ENCODE measurements at places on chromosomes 4 and X.

DNA sequence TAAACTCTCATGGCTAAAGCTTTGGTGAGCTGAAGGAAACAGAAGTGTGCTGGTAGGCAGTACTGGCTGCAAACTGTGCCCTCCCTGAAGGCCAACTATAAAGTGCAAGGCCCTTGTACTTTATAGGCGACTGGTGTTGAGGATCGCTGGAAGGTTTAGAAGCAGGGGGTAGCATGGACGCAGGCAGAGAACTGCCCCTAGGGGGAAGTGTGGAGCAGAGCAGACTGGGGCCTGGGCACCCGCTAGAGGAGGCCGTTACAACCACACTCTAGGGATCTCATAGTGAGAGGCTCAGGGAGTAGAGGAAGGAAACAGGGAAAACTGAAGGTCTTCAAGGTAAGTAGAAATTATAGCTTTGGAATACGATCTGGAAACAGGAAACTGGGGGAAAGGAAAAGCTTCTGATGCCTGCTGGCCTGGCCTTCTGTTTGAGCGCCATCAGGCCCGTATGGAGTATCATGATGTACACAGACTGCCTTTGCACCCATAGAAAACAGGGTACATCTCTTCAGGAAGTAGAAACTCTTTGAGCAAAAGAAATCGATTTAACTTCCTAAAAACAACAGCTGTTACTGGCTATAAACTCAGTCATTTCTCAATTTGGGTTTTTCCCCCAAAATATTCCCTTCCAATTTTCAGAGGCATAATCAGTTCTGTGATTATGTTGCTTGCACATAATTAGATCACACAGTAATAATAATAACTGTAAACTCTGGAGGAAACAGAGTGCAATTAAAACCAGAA lies 23.9 kb upstream of the TMSB4X start:
- peak; percentile 58 for DNase-seq
- H3K27me3 ChIP-seq: no peaks in the 10 kb centered on the region
- peak overlapping the region; percentile 85 for H3K4me3 ChIP-seq
- peak overlapping the region; percentile 99 for H3K27ac ChIP-seq
- H3K4me1 ChIP-seq: peaks cover 44% of the 10 kb centered on the region
- H3K36me3 ChIP-seq: no peaks in the 10 kb centered on the region

DNA sequence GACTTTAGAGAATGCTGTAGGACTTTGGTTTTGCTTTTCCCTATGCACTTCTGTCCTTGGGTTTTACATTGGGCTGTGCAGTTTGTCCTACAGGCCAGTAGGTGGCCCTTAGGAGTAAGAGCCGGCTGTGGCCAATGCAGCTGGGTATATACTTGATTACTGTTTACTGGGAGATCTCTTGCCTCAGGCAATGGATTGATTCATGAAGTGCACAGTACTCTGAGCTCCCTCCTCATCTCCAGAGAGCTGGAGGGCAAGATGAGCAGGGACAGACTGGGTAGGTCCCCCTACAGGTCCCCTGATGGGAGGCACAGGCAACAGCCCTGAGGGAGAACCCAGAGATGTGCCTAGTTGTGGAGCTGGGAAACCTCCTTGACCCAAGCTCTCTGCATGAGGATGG lies 103.8 kb upstream of the QRFPR start:
- no peak overlapping the region for H3K27ac ChIP-seq
- peaks cover 11% of the 10 kb centered on the region for H3K27me3 ChIP-seq
- DNase-seq: no peak
- H3K4me1 ChIP-seq: no peaks in the 10 kb centered on the region
- H3K4me3 ChIP-seq: no peak overlapping the region
- H3K36me3 ChIP-seq: no peaks in the 10 kb centered on the region

DNA sequence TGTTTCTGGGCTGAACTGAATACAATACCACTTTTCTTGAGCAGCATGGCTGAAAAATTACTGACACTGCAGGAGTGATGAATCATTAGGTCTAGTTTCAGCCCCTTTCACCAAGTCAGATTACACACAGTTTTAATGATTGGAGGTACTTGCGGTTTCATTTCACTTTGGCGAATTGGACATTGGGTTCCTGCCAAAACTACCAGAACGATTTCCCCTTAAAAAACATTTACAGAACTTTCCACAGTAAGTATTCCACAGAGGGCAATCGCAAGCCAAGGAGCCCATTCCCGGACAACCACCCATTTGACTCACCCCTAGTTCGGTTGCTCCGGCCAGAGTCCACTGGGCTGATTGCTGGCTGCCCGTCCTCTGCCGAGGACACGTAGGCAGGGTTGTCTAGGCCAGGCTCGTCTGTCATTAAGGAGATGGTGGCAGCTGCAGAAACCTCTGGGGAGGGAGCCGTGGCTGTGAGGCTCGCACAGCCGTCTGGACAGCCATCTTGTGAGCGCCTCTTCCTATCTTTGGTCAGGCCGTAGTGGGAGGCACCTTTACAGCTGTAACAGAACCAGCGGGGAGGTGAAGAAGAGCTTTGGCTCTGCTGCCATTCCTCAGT lies 83.5 kb downstream of the LNX1 start:
- H3K27me3 ChIP-seq: peaks cover 7% of the 10 kb centered on the region
- H3K36me3 ChIP-seq: no peaks in the 10 kb centered on the region
- no peaks in the 10 kb centered on the region for H3K4me1 ChIP-seq
- no peak for DNase-seq
- no peak overlapping the region for H3K27ac ChIP-seq

- no peak overlapping the region for H3K4me3 ChIP-seq
- peak overlapping the region; percentile 16 for H3K27ac ChIP-seq
- no peaks in the 10 kb centered on the region for H3K4me1 ChIP-seq
- DNase-seq: no peak
- no peaks in the 10 kb centered on the region for H3K27me3 ChIP-seq
- H3K36me3 ChIP-seq: no peaks in the 10 kb centered on the region
These were observed 124.6 kb downstream of the GRIA3 start for GRCh38 chrX:123308658-123309057.

DNA sequence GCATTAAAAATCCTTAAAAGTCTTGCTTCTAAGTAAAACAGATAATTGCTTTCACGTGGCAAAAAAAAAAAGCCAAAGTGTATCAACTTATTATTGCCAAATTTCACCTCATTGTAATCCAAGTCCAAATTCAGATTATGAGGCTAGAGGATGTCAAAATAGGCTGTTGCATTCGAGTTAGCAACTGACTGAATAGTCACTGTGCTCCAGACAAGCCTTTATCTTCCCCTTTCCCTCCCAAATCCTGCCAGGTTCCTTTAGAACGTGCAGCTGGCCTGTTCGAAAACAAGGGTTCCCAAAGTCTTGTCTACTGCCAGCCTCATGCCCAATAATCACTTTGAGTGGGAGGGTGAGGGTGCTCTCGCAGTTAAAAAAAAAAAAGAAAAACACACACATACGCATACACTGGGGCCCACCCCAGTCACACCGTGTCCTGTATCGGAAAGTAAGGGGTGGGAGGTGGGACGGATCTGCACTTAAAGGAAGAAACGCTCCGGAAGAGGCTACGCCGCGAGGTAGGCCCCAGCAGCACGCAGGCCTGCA lies 603 bp downstream of the MAD2L1 start:
- H3K4me3 ChIP-seq: peak overlapping the region; percentile 95
- DNase-seq: no peak
- H3K27ac ChIP-seq: peak overlapping the region; percentile 99
- no peaks in the 10 kb centered on the region for H3K36me3 ChIP-seq
- H3K27me3 ChIP-seq: no peaks in the 10 kb centered on the region

DNA sequence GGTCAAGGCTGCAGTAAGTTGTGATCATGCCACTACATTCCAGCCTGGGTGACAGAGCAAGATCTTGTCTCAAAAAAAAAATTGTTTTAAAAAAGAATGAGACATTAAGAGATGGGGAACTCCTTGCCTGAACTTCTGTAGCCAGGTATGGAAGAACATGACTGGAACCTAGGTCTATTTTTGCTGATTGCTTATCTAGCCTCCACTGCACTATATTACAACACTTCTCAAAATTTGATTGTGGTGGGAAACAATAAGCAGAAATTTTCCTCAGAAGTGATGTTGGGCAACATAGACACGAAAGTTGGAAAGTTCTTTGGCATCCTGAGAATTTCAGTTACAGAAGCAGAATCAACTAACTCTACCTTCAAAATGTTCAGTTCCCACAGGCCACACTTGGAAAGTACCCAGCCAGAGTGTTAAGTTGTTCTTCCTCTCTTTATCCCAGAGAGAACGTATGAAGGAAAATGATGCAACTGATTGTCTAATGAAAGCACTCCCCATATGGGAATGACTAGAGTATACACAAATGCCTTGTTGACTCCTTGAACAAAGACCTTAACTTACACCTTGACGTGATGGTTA lies 50.0 kb downstream of the LUZP4 start:
- H3K36me3 ChIP-seq: no peaks in the 10 kb centered on the region
- DNase-seq: no peak
- H3K4me3 ChIP-seq: no peak overlapping the region
- no peak overlapping the region for H3K27ac ChIP-seq
- H3K4me1 ChIP-seq: no peaks in the 10 kb centered on the region
- H3K27me3 ChIP-seq: no peaks in the 10 kb centered on the region

DNA sequence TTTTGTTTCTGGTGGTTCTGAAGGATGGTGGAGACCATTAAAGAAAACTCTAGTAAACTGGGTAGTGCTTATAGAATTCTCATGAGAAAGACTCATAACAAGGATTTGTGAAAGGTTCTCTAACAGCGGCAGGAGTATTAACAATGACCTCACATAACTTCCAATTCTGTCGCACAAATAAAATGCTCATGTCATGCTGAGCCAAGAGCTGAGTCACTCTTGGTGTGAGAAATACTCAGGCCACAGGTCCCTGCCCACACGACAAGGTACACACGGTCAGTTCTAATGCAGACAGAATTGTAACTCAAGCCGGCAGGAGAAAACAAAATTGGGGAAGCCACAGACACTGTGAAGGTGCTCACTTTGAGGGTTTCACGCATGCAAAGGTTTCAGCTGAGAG lies 34.4 kb upstream of the C4orf50 start:
- no peak for DNase-seq
- peaks cover 12% of the 10 kb centered on the region for H3K27me3 ChIP-seq
- H3K36me3 ChIP-seq: no peaks in the 10 kb centered on the region
- H3K4me3 ChIP-seq: no peak overlapping the region

- H3K27me3 ChIP-seq: no peaks in the 10 kb centered on the region
- H3K4me3 ChIP-seq: no peak overlapping the region
- H3K4me1 ChIP-seq: no peaks in the 10 kb centered on the region
These were observed 17.0 kb upstream of the TMEM144 start for GRCh38 chr4:158193171-158193749.

GRCh38 chr4:83440899-83441298 lies 14.7 kb downstream of the HELQ start:
- H3K4me3 ChIP-seq: no peak overlapping the region
- H3K4me1 ChIP-seq: peaks cover 44% of the 10 kb centered on the region
- no peaks in the 10 kb centered on the region for H3K27me3 ChIP-seq
- peaks cover 22% of the 10 kb centered on the region for H3K36me3 ChIP-seq
- no peak for DNase-seq

- DNase-seq: no peak
- H3K36me3 ChIP-seq: no peaks in the 10 kb centered on the region
- H3K4me1 ChIP-seq: no peaks in the 10 kb centered on the region
- no peak overlapping the region for H3K27ac ChIP-seq
These were observed 308.8 kb downstream of the TEX13C start for GRCh38 chrX:125628435-125628834.

GRCh38 chr4:88035292-88035691 lies 27.9 kb downstream of the PKD2 start:
- H3K36me3 ChIP-seq: no peaks in the 10 kb centered on the region
- no peak overlapping the region for H3K27ac ChIP-seq
- DNase-seq: no peak
- no peak overlapping the region for H3K4me3 ChIP-seq
- H3K27me3 ChIP-seq: no peaks in the 10 kb centered on the region
- H3K4me1 ChIP-seq: peaks cover 4% of the 10 kb centered on the region

DNA sequence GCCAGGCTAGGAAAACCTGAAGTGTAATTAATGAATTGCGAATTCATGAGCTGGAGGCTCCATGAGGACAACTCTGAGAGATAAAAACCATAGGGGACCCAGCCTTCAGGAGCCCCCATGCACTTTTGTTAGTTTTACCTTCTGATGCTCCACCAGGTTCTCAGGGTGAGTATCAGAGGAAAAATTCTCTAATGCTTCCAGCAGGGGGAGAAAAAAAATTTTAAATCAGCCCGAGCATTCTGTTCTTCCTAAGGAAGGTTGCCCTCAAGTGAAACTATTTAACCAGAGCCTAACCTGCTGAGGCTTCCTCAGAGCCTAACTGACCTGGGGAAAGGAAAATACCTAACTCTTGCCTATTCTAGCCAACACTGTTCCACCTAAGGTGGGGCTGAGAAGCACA lies 552.6 kb downstream of the PPARGC1A start:
- H3K4me3 ChIP-seq: no peak overlapping the region
- H3K27me3 ChIP-seq: no peaks in the 10 kb centered on the region
- DNase-seq: no peak
- H3K36me3 ChIP-seq: no peaks in the 10 kb centered on the region
- H3K4me1 ChIP-seq: no peaks in the 10 kb centered on the region

DNA sequence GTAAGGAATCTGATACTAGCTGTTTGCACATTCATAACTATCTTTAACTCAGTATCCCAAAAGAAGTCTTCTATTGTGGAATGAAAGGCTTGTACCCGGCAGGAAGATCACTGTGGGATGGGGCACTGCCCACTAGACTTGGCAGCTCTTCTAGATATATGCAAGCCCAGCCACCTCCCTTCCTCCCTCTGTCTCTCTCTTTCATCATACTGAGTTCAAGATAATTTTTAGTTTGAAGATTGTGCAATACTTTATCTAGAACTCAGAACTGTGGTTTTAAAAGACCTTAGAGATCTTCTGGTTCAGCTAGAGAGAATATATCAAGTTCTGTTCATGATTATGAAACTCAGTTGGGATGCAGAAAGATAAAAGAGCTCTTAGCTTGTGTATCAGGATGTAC lies 22.5 kb upstream of the GPR34 start:
- H3K27me3 ChIP-seq: no peaks in the 10 kb centered on the region
- H3K4me3 ChIP-seq: no peak overlapping the region
- H3K27ac ChIP-seq: no peak overlapping the region
- DNase-seq: no peak
- H3K4me1 ChIP-seq: peaks cover 4% of the 10 kb centered on the region

GRCh38 chrX:49237060-49237459 lies 1.8 kb downstream of the CCDC22 start:
- peaks cover 27% of the 10 kb centered on the region for H3K4me1 ChIP-seq
- H3K27me3 ChIP-seq: no peaks in the 10 kb centered on the region
- H3K4me3 ChIP-seq: peak overlapping the region; percentile 87
- peak overlapping the region; percentile 87 for H3K27ac ChIP-seq
- DNase-seq: peak; percentile 18

GRCh38 chr4:40812386-40812785 lies 62.6 kb downstream of the NSUN7 start:
- no peaks in the 10 kb centered on the region for H3K36me3 ChIP-seq
- no peak overlapping the region for H3K27ac ChIP-seq
- DNase-seq: no peak
- peaks cover 3% of the 10 kb centered on the region for H3K4me1 ChIP-seq
